ENCODE measurements at places on chromosomes 7 and 10. TPM values are rescaled to one million over a fixed set of nuclear protein-coding genes. Genes with fewer than 3 reads are reported as not detected.

DNA sequence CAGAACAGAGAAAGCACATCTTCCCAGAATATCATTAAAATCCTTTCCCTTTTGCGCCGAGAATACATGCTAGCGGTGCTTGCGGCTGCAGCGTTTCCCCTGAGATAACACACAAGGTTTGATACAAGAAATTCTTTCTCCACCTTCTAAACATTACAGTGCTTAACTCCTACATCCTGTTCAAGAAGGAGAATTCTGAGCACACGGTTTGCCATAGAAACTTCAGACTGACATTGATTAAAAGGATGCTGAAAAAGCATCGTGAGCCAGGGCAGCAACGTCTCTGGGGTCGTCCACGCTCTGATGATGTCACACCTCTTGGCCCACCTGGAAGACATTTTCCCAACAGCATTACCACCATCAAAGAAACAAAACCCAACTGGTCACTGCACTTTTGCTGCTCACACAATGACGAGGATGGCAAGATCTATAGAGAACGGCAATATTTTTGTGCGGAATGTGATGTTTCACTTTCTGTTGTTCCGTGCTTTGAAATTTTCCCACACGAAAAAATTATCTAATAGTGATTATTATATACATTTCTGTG is 27.0 kb upstream of the PRSS1 start:
- no peaks in the 10 kb centered on the region for H3K27me3 ChIP-seq
- no peak overlapping the region for H3K4me3 ChIP-seq
- no peak overlapping the region for H3K27ac ChIP-seq
- H3K4me1 ChIP-seq, result no peaks in the 10 kb centered on the region

The ST8SIA6 gene
- total RNA-seq, result 0.45 TPM

DNA sequence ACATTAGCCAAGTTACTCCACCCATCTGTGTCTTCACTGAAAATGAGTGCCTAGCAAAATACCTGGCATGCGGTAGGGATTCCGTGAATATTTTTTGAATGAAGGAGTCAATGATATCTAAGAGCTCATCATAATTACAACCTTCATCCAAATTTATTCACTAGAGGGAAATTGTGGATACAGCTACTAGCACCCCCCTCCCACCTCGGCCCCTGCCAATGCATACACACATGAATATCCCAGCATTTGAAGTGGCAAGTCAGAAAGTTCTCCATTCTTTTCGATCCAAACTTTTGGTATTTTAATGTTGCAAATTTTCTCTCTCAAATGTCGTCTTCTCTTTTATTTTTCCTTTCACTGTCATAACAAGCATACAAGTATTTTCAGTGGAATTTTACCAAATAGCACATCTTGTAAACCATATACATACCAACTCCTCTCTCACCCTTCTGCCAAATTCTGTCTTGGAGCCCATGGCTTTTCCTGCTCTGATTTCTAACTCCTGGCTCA is 164.3 kb downstream of the GRID1 start:
- H3K4me3 ChIP-seq, result no peak overlapping the region
- H3K27ac ChIP-seq, result no peak overlapping the region
- H3K36me3 ChIP-seq, result no peaks in the 10 kb centered on the region
- peaks cover 8% of the 10 kb centered on the region for H3K4me1 ChIP-seq

DNA sequence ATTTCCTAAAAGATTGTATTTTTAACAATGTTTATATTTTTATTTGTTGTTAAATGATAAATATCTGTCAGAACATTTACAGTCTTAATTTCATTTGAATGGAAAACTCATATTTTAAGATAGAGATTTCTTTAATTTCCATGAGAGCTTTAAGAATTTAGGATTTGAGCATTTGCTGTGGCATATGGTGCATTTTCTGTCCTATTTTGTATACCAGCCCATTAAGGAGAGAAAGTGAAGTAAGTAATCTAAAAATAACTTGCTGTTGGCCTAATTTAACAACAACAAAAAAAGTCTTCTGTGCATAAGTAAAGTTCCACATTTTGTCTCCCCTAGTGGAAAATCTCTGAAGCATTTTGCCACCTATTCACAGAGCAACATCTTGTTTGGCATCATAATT is 190.9 kb upstream of the PPP1R3A start:
- H3K27me3 ChIP-seq, result no peaks in the 10 kb centered on the region
- H3K4me3 ChIP-seq, result no peak overlapping the region
- no peaks in the 10 kb centered on the region for H3K36me3 ChIP-seq
- DNase-seq, result no peak
- peaks cover 6% of the 10 kb centered on the region for H3K4me1 ChIP-seq
- no peak overlapping the region for H3K27ac ChIP-seq

The PTPRN2 gene
- total RNA-seq, result 9.9 TPM

The ACSM6 gene
- total RNA-seq, result 0.54 TPM

DNA sequence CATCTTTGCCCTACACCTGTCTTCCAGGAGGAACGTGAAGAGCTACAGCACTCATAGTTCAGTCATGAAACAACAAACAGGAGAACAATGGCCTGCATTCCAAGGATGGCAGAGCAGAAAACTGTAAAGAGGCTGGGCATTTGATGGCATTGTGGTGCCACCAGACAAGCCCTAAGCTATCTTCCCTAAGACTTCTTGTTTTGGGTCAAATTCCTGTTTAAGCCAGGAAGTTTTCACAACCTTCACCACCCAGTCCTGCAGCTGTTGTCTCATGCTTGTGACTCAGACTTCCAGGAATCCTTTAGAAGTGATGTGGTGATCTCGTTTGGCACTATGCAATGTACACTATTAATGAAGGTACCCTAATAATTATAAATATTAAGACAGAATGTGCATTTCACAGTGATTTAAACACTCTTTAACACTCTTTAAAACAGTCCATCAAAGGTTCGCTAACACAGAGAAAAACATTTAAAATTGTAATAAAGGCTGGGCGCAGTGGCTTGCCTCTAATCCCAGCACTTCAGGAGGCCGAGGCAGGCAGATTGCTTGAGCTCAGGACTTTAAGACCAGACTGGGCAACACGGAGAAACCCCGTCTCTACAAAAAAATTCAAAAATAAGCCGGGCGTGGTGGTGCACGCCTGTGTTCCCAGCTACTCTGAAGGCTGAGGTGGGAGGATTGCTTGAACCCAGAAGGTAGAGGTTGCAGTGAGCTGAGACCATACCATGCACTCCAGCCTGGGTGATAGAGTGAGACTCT is 2.7 kb upstream of the HERPUD2 start:
- no peaks in the 10 kb centered on the region for H3K36me3 ChIP-seq
- no peak overlapping the region for H3K27ac ChIP-seq
- peaks cover 15% of the 10 kb centered on the region for H3K4me1 ChIP-seq
- no peak overlapping the region for H3K4me3 ChIP-seq
- no peak for DNase-seq

The KNDC1 gene
- 9.3 TPM for total RNA-seq

All from thyroid gland (tissue), 4 donors.